Stimulated activated CD4-positive, alpha-beta T cell treated with anti-CD3 and anti-CD28 coated beads, Interleukin-12 subunit alpha, Interleukin-12 subunit beta, amount 100 ng/mL, for 24 hours (primary cell): ENCODE measurements at places on chromosomes 5 and 9.

- no peak for DNase-seq
Measured at GRCh38 chr9:98303633-98304125, 48.2 kb upstream of the TBC1D2 start.

DNA sequence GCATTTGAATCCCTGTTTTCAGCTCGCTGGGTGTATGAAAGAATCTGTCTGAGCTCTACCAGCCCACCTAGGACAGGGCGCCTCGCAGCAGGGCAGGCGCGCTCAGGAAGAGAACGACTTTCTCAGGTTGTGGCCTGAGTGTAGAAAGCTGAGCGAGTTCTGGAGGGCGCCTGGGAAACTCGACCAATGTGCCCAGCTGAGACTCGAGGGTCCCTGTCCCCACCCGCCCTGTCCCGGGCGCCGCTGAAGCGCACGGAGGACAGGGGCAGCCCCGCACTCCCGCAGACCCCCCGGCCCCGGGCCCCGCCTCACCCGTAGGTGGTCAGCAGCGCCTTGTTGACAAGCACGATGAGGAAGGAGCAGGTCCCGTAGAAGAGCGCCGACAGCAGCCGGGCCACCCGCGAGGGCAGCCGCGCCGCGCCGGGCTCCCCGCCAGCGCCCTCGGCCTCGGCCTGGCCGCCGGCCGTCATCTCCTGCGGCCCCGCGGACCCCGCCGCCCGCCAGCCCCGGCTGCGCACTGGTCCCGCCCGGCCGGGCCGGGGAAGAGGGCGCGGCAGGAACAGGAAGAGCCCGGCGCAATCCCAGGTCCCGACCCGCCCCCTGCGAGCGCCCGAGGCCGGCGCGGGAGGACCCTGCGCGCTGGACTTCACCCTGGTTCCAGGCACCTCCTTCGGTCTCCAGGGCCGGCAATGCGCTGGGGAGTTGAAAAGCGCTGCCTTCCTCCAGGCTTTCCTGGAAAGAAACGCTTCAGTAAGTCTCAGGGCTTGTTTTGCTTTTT lies at the start of gene SLC35D2:
SLC35D2 (minus strand) TSS at position 547 of the 778 bp plus-strand sequence; CDS start at position 470, 77 bp downstream.
- DNase-seq: no peak

GRCh38 chr9:12659220-12659619 lies 34.0 kb upstream of the TYRP1 start:
- DNase-seq: no peak

GRCh38 chr5:4873652-4874051 lies 266.5 kb upstream of the ADAMTS16 start:
- DNase-seq: no peak

DNA sequence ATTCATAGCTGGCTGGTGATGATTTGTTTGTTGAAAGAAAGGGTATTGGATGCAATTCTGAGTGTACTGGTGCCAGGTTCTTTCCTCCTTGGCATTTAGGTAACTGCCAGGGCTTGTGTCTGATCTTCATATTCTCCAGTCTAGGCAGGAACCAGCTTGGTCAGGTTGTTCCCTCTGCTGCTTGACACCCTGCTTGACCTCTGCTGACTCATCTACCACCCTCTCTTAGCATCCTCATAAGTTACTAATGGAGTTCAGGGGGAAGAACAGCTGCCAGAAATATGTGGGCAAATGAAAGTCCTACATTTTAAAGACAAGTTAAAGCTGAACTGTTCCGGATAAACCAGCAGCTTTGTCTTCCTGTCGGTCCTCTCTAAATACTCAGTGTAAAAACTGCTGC lies 116.1 kb upstream of the TNC start:
- DNase-seq: no peak

- DNase-seq: no peak
Measured at GRCh38 chr9:114621975-114622609, 11.0 kb downstream of the TMEM268 start.

GRCh38 chr9:137496601-137497375 lies 37.7 kb upstream of the NSMF start:
- DNase-seq: no peak

DNA sequence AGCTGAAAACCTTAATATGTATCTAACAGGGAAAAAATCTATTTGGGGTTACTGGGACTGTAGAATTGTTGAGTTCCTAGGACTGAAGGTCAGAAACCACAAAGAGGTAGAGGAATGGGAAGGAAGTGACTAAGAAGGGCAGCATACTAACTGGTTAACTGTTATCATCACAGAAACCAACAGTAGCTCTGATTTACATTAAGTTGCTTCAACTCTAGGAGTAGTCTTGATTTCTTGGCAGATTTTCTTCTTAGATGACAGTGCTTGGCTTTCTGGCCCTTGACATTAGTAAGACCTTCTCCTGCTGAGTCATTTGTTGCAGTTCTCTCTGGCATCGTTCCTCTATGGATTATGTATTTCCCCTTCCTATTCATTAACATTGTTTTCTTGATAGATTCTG lies 116.1 kb upstream of the RASA1 start:
- DNase-seq: no peak

DNA sequence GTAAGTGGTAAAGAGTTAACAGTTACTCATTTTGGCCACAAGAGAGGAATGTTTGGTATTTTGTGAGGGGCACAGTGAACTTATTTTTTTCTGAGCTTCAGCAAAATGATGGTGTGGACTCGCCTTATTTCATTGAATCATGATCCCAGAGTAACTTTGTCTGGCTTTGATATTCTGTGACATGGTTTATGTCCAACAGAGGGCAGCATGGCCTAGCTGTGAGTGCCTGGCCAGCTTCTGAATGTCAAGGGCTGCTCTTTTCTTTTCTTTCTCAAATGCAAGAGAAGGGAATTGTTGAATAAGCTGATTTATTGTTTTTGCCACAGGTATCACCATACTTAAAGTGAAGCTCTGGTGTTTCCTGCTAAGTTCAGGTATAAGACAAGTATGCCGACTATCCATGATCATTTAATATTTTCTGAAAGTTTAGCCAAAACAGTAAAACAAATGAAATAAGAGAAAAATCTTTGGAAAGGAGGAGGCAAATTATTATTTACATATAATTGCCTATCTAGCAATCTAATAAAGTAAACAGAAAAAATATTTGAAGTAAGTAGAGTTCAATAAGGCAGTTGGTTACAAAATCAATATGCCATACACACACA lies 31.7 kb downstream of the MRPL22 start:
- DNase-seq: no peak

DNA sequence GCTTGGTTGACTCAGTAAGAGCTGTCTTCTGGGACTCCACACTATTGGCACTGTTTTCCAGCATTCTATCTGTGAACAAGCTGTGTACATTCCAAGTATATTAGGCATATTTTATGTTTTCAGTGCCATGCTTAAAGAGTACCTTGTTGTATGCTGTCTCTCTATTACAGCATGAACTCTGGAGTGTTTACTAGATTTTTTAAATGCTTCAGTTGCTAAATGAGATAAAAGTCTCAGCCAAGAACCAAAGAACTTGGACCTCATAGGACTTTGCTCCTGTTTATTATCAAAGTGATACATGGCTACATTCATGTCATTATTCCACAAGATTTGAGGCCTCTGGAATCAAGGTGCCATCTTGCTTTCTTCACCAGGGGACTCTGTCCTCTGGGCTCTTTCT lies 167.2 kb downstream of the C9orf152 start:
- no peak for DNase-seq

GRCh38 chr5:148135091-148136048 lies 33.0 kb upstream of the SPINK14 start:
- DNase-seq: no peak

DNA sequence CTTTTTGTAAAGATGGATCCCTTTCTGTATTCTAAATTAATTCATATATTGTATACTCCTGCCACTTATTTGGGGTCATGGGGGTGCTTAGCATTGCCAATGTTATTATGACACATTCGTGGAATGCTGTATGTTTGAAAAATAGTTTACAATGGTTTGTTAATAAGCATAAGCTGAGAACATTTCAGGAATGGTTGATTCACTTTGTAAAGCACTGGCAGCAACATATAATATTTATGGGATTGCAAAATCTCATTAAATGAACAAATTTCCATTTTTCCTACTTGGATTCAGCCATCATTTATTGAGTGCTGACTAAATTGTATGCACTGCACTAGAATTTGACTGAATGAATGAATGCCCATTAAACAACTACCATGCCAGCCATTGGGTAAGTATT lies 215.2 kb upstream of the KLF4 start:
- no peak for DNase-seq

DNA sequence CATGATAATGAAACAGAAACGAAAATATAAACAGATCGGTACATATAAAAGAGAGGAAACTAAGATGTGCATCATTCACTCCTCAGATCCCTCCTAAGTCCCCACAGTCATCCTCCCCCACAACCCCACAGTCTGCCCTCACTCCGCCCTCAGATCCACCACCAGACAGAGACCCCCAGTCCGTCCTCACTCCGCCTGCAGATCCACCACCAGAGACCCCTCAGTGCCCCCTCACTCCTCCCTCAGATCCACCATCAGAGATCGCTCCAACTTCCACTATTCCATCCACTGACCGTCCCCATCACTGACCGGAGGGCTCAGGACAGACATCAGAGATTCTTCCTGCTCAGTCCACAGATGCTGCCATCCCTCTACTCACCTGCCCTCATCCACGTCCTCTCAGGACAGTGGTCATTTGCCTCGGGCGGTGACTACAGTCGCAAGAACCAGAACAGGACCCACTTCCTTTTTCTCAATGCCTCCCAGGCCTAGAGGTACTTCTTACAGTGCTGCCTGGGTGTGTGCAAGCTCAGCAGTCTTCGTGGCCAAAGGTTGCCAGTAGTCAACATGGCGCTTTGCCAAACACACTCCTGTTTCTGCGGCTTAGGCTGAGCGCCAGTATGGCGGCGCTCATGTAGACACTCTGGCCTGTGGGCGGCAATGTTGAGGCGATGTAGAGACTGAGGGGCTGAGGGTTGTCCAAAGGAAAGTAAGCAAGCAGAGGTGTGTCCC lies 8.3 kb upstream of the SPATA31C1 start:
- no peak for DNase-seq

DNA sequence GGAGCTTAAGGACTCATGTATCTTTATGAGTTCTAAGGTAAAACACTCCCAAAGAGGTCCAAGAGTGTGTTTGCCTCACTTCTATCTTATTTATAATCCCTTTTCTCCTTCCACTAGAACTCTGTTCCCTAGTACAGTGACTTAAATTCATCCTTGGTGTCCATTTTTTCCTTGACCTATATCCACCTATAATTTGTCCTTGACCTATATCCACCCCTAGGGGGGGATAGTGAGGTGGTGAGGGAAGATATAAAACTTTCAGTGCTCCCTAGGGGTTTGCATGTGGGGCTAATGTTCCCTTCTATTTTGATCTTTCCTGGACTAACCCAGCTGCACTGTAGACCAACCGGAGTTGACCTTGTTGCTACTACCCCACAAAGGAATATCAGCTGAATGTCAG lies 83.5 kb upstream of the GNAQ start:
- DNase-seq: no peak

DNA sequence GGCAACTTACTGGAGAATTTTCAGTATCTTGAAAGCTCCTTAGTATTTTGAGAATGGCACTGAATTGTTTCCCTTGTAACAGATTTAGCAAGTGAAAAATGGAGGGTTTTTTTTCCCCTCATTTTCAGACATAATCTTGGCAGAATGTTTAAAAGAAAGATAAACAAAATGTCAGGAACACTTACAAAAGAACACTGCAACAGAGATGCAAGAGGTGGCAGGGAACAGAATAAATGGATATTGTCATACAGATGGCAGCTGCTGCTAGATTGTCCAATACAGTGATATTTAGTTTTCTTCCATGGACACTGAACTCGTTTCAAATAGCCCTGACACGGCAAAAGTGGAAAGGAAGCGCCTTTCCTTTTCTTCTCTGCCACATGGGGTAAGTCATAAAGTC lies 76.9 kb upstream of the ZNF608 start:
- no peak for DNase-seq

GRCh38 chr5:153489611-153490010 lies 859 bp upstream of the GRIA1 start:
- no peak for DNase-seq

GRCh38 chr5:51242456-51242855 lies 140.8 kb upstream of the ISL1 start:
- no peak for DNase-seq

DNA sequence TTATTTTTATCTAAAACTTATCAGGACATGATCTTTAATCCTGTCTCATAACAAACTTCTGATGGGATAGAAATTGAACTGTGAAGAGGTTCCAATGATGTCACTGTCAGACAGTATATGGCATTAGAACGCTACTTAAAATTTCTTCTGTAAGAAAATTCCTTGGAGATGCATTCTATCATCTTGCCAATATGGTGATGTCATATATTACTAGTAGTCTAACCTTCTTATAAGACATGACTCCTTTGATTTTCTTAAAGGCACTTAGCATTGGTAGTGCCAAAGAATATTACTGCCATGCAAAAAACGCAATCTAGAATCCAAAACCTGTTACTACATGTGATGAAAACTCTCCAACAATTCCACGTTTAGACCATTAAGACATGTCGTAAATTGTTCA lies 131.1 kb downstream of the SLC25A46 start:
- no peak for DNase-seq

- no peak for DNase-seq
Measured at GRCh38 chr5:170846846-170847245, 15.0 kb upstream of the RANBP17 start.

GRCh38 chr5:166505544-166505943 lies 1785.9 kb upstream of the WWC1 start:
- DNase-seq: no peak

- DNase-seq: no peak
Measured at GRCh38 chr9:32940740-32941139, 60.7 kb downstream of the APTX start.

- DNase-seq: no peak
Measured at GRCh38 chr5:761854-762710, 22.4 kb downstream of the ZDHHC11B start.

DNA sequence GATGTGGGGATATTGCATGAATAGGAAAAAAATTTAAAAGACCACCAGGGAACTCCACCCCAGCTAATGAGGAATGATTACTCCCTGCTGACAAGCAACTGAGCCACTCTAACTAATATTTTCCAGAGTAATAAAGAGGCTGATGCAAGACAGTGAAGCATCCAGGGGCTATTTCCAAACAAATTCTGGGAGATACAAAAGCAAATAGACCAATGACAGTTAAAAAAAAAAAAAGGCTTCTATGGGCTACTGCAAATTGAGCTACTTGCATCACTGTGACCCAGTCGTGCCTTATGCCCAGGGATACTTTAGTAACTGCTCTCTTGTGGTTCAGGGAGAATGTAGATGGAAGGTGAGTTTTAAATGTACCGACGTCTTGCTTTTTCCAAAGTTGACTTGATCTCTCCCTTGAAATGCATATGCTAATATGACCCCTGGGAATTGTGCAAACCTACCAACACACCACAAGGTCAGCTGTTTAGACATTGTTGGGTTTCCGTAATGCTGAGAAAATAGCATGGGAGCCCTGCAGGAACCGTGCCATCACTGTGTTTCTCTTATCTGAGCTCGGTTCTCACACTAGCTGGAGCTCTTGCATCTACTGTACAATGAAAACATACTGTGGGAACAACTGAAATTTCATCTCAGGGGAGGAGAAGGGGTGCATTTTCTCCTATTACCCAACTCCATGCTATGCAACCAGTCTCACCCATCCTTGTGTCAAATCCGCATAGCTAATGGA lies 250.6 kb upstream of the MAP3K1 start:
- DNase-seq: no peak
